ENCODE measurements at places on chromosomes 2 and 18.

GRCh38 chr2:47357483-47357882, 45.5 kb upstream of the MSH2 start:
- DNase-seq: no peak

DNA sequence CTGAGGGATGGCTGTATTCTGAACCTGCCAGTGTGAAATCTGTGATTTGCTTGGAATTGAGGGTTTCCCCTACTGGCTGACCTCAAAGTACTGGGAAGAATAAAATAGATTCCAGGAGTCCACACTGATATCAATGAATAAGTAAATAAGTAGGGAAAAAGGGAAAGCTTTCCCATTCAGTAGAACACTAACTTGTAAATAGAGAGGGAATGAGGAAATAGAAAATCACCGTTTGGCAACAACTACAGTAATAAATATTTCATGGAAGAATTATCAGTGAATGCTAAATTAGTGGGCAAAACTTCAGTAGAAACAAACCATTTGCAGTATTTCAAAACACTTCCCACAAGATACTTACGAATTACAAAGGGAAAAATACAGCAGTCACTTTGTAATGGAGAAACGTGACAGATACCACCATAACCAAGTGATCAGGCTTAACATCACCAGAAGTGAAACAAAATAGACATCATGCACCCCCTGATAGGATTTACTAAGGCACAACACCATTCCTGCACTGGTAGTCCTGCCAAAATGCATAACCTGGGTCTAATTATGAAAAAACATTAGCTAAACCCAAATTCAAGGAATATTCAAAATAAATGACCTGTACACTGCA, 88.5 kb downstream of the ICA1L start:
- no peak for DNase-seq

DNA sequence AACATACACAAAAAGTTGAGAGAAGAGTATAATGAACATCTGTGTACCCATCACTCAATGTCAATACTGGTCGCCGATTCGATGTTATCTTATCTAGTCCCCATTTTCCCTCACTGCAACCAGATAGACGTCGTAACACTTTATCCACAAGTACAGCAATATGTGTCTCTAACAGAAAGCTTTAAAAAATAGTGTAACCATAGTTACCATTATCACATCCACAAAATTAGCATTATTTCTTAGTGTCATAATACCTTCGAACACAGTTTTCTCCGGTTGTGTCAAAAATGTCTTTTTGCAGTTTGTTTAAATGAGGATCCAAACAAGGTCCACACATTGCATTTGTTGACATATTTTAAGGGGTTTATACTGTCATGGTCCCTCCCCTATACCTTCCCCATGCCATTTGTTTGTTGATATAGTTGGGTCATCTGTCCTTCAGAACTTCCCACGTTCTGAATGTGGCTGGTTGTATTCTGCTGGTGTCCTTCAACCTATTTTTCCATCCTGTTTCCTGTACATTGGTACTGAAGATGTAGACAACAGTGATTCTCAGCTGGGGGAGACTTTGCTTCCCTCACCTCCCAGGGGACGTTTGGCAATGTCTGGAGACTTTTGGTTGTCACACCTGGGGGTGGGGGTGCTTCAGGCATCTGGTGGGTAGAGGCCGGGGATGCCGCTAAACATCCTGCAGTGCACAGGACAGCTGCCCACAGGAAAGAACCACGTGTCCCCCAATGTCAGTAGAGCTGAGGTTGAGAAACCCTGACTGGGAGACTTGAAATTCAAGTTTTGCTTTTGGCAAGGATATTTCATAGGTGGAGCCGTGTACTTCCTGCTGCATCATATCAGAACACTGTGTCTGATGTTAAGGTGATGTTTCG, 72.7 kb upstream of the SPRED2 start:
- no peak for DNase-seq

DNA sequence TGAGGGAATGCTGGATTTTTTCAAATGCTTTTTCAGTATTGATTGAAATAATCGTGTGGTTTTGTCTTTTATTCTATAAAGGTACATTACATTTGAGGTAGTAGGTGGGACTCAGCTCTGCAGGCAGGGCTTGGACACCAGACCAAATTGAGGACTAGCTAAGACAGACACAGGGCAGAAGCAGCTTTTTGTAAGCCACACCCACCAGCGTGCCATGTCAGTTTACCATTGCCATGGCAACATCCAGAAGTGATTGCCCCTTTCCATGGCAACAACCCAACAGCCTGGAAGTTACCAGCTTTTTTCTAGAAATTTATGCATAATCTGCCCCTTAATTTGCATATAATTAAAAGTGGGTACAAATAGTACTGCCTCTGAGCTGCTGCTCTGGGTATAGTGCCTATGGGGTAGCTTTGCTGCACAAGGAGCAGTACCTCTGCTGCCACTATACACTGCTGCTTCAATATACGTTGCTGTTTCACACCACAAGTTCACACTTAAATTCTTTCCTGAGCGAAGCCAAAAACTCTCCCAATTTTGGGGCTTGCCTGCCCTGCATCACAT, 23.6 kb upstream of the VWA3B start:
- DNase-seq: no peak

GRCh38 chr2:152344579-152345195, 9.7 kb downstream of the FMNL2 start:
- no peak for DNase-seq

DNA sequence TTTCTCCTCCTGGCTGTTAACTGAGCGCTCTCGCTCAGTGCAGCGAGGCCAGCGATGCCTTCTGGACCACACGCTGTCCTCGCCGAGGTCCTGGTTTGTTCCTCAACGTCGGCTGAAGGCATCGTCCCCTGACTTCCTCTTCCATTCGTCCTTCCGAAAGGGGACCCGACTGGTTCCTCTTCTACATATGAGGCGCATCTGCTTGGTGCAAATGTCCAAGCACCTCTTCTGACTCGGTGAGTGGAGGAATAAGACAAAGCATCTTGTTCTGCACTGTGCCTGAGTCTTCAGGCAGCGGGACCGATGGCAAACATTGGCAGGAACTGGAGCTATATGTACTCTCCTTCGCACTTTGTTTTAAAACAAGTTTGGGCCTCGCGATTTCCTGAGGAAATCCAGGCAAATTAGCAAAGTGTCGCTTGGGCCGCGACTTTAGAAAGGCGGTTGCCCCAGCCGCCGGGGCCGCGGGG, 621 bp upstream of the KCNS3 start:
- DNase-seq: no peak

DNA sequence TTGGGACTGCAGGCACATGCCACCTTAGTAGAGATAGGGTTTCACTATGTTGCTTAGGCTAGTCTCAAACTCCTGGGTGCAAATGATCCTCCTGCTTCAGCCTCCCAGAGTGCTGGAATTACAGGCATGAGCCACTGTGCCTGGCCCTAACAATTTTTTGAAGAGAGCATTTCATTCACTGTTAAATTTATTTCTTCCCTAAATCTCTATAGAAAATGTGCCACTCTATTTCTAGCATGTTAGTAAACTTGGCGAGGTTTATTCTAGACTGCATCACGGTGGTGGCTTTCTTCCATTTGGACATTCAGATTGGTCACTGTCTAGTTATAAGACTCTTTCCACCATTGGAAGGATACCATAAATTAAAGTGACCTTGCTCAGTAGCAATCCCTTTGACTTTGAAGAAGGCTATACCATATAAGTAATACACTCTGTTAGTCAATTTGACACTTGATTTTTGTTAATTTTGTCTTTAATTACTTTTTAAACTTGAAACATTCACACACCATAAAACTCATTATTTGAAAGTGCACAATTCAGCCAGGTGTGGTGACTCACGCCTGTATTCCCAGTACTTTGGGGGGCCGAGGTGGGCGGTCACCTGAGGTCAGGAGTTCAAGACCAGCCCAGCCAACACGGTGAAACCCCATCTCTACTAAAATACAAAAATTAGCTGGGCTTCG, 16.2 kb downstream of the DDX1 start:
- DNase-seq: no peak

DNA sequence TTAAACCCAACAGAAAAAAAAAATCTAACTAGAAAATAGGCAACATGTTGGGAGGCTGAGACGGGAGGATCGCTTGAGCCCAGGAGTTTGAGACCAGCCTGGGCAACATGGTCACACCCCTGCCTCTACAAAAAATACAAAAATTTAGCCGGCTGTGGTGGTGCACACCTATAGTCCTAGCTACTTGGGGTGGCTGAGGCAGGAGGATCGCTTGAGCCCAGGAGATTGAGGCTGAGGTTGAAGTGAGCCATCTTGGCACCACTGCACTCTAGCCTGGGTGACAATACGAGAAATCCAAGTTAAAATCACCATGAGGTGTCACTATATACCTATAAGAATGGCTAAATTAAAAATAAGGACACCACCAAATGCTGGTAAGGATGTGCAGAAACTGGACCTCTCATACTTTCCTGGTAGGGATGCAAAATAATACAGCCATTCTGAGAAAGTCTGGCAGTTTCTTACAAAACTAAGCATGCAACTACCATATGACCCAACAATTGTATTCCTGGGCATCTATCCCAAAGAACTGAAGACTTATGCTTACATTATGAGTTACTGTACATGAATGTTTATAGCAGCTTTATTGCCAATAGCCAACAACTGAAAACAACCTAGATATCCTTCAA, 2.2 kb downstream of the SEPTIN10 start:
- no peak for DNase-seq

DNA sequence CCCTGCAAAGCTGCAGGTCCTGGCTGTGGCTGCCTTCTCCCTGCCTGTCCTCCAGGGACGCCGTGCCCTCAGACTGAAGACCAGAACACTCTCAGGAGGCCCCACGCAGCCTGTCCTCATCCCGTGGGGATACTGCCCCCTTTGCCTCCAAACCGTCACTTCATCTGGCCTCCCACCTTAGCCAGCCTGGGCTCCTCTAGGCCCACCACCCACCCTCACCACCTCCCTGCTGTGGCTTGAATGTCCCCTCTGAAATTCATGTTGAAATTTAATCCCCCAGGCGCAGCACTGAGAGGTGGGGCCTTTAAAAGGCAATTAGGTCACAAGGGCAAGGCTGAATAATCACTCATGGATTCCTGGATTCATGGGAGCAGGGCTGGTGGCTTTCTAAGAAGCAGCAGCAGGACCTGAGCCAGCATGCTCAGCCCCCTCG, 198.2 kb downstream of the SEPTIN10 start:
- DNase-seq: no peak

DNA sequence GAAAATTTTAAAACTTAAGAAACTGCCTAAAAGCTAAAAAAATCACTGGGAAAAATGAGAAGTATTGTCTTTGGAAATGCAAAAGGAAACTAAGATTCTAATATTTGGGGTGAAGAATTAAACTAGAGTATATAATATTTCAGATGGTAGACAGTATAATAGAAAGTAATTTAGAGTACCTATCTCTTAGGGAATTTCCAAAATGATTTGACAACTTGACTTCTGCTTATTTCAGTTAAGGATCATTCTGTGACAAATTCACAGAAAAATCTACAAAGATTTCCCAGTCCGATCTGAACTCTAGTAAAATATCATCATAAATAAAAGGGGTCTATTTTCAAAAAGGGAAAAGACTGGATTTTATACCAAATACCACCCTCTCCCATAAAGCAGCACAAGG, 99.6 kb downstream of the ATAD2B start:
- DNase-seq: no peak

- DNase-seq: no peak
Measured at GRCh38 chr2:168528469-168528868, 72.4 kb downstream of the CERS6 start.

- no peak for DNase-seq
Measured at GRCh38 chr18:10846657-10847407, 302.5 kb downstream of the PIEZO2 start.

- no peak for DNase-seq
Measured at GRCh38 chr2:186641132-186641806, 51.4 kb downstream of the ITGAV start.

DNA sequence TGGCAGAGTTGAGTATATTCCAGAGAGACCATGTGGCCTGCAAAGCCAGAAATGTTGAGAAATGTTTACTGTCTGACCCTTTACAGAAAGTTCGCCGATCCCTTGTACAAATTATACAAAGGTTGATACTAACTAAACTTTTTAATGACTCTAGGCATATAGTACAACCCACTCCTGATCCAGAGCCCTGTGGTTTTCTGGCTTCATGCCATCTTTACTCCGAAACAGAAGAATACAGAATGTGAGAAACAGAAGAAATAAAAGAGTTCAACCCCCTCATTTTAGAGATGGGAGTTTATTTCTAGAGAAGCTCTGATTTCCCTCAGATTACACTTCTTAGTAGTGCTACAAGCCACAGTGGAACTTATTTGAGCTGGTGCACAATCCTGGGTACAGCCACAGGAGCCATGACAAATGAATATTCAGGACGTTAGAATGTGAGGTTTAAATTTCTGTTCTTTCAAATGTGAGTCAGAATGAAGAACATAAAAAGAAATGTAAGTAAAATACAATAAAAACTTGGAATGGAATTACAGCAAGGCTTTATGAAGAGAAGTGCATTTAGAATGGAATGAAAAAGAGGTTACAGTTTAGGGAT, 38.0 kb upstream of the SMCHD1 start:
- no peak for DNase-seq

DNA sequence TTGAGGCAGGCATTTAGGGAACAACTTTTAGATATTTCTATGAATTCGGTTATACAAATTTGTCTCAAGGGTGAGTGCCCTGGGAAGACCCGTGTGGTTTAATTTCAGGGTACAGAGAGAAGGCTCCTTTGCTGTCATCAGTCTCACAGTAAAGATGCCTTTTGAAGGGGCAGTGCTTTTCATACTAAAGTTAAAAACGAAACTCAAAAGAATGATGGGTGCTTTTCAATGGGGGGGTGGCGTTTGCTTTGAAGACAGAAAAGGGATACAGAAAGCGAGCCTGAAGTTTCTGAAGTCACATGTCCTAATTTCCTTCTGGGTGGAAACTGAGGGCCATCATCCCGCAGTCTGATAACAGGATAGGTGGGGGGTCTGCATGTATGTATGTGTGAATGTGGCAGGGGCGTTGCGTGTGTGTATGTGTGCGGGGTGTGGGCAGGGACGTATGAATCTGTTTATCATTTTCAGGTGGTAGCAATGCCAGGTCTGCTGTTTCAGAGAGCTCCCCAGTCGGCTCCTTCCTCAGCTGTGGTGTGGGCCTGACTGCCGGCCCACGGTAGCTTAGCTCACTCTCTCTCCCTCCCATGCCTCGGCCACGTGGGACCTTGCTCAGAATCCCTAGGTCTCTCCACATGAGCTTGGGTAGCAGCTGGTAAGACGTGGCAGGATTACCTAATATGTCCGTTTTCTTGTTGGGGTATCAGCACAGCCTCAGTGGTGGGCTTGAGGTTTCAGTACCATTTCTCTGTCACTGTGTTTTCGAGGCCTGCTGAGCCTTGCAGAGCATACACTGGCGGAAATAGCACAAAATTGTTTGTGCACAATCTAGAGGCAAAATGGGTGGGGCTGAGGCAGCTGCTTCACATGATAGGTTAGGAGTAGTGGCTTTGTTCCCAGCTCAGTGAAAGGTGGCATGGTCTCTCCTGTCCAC, 32.7 kb downstream of the ARHGAP25 start:
- DNase-seq: no peak

GRCh38 chr2:151407281-151407680, 2.4 kb upstream of the RIF1 start:
- no peak for DNase-seq

DNA sequence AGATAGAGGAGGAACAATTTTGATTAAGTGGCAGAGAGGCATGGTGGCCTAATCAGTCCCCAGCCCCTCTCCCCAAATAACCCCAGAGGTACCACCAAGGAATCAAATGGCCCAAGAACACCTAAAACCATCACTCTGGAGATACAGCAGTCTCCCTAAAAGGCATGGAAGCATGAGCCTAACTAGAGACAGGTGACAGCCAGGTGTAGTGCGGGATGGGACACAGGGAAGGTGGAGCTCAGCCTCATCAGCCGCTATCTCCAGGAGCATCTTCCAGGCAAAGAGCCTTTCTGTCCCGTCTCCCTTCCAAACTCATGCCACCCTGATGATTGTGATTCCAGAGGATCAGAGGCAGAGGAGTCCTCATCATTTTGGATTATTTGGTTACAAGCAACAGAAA, 144.7 kb downstream of the COPS8 start:
- DNase-seq: no peak
